Fibroblast of the aortic adventitia (primary cell): ENCODE measurements at places on chromosomes 4 and X. TPM values are rescaled to one million over a fixed set of nuclear protein-coding genes. Genes with fewer than 3 reads are reported as not detected.

Gene NXF2
- total RNA-seq: not detected in 2 replicates

Gene TRIML2
- not detected in 2 replicates for total RNA-seq

Gene ADH1C
- 1.4 and 24.3 TPM in 2 replicates for total RNA-seq

DNA sequence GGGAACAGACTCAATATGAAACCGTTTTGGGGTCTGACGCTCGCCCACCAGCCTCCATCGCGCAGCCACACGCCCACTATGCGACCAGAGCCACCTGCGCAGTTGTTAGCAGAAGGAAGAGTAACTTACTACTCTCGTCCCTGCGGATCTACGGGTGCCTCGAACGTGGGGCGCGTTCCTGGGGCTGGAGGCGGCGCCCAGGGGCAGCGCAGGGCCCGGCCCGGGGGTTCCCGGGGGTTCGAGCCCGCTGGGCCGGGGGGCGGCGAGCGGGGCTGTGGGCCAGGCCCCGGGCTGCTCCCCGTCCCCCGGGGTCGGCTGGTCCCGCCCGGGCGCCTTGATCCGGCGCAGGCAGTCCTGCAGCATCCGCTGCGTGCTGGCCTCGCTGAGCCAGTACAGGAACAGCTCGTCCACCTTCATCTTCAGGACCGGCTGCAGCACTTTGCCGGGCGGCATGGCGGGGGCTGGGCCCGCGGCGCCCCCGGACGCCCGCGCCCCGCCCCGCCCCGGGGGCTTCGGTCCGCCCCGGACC, 404 bp downstream of the PPP2R3B start:
- no peak for DNase-seq

GRCh38 chrX:52368368-52369055, at the start of gene XAGE2:
Gene XAGE2 (plus strand): TSS chrX:52369021. CDS start chrX:52370015, 994 bp downstream.
- no peak for DNase-seq

DNA sequence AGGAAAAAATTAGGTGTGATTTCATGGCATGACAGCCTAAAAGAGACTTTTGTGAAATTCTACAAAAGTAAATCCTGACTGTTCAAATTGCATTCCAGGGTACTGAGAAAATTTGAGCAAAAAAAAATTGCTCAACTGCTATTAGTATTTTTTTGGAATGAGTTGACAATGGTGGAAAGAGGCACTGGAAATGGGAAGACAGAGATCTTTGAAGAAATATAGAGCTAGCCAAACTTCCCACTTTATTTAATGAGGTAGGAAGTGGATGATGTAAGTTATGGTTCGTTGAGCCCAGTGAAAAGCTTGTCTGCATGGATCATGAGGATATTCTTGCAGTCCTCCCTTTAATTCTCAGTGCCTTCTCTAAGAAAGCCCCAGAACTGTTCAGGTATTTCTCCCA, 183.8 kb downstream of the PTTG2 start:
- DNase-seq: peak; percentile 65

DNA sequence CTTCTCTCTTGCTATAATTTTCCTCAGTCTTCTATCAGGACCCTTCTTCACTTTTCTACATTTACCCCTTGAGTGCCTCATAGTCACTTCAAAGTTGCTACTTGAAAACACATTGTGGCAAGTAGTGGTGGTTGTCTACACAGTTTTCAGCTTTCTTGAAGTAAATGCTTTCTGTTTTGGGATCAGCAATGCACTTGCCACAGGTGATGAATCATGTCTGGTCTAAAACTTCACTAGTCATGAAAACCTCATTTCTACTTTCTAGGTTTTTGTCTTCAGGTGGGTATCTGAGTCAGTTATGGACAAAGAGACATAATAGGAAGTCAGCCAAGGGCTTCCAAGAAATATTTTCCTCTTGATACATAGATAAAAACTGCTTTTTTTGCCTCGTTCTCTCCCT, 359.2 kb downstream of the CCSER1 start:
- no peak for DNase-seq
